ENCODE measurements at places on chromosomes 16 and 17.

DNA sequence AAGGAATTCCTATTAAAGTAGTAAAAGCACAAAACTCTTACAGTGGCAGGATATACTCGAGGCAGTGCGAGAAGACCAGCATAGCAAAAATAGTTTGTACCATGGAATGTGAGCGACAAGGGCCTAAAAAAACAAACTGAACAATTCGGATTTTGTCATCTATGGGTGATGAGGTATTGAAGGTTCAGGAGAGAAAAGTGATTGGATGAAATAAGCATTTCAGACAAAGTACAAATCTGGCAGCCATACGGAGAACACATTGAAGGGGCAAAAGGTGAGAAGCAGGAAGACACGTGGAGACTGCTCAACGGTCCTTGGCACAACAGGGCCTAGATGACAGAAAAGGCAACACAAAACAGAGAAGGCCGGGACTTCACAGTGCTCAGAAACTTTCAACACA, 22.5 kb downstream of the MYH10 start:
- no peak for DNase-seq

GRCh38 chr16:67454104-67454503, 23.2 kb downstream of the HSD11B2 start:
- DNase-seq, result no peak

DNA sequence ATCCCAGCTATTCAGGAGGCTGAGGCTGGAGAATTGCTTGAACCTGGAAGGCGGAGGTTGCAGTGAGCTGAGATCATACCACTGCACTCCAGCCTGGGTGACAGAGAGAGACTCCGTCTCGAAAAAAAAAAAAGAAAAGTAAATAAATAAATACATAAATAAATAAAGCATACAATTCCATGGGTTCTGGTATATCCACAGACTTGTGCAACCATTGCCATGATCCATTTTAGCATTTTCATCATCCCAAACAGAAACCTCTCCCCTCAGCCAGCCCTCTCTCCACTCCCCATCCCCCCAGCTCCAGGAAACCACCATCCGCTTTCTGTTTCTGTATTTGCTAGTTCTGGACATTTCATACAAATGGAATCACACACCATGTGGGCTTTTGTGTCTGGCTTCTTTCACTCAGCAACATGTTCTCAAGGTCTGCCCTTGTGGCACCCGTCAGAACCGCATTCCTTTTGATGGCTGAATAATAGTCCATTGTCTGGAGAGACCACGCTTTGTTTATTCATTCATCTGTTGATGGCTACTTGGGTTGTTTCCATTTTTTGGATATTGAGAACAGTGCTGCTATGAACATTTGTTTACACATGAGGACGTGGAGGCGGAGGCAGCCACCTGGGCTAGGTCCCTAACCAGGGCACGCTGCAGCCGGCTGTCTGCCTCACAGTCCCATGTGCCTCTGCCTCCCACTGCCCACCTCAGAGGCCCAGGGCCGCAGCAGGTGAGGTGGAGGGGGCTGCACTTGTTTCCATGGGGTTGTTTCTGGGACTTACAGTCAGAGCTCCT, 76.2 kb downstream of the NT5M start:
- DNase-seq, result no peak

GRCh38 chr17:16091773-16092172, 92.1 kb downstream of the TTC19 start:
- no peak for DNase-seq

GRCh38 chr16:86517033-86517432, 6.7 kb downstream of the FOXF1 start:
- no peak for DNase-seq

DNA sequence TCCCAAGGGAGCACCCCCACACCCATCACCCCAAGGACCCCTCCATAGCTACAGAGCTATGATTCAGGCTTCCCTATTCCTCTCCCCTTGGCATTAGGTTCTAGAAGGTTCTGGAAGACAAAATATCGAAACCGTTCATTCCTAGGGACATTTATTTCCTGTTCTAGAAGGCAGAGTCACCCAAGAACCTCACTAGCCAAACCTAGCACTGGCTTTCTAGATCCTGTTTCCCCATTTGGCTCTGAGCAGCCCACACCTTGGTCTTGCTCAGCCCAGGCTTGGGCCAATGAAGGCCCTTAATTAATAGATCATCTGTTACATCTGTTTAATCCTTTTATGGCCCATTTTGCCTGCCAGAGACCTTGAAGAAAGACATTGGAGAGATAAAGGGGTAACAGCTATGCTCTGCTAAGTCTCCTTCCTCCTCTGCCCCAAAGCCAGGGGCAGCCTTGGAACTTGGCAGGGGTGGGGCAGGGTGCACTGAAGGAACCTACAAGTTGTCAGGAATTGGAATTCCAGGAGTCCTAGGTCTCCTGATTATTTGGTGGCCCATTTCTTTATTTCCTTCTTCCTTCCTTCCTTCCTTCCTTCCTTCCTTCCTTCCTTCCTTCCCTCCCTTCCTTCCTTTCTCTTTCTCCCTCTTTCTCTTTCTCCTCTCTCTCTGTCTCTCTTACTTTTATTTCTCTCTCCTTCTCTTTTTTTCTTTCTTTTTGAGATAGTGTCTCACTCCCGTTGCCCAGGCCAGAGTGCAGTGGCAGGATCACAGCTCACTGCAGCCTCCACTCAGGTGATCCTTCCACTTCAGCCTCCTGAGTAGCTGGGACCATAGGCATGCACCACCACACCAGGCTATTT, 8.7 kb upstream of the FZD2 start:
- no peak for DNase-seq

DNA sequence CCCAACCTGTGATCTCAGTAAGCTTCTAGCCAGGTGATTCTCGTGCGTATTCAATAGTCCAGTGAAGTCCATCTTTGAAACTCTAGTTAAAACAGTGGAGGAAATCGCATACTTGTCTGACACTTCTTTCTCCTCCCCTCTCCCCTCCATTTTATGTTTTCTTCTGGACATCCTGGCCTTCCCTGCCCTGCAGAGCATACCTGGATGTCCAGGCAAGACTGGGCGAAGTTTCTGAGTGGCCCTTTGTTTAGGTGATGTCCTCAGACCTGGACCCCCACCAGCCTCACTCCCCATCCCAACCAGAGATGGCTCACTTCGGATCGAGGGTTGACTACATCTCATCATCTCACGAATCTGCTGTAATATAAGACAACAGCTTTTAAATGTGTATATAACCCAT, 65.7 kb downstream of the CCDC182 start:
- DNase-seq, result no peak

GRCh38 chr17:1762233-1762900, 507 bp downstream of the SERPINF1 start:
- DNase-seq, result no peak

- DNase-seq, result no peak
Measured at GRCh38 chr16:48879223-48880122, 269.5 kb upstream of the N4BP1 start.

- peak; percentile 28 for DNase-seq
Measured at GRCh38 chr17:77692571-77693161, 265.8 kb upstream of the TNRC6C start.

DNA sequence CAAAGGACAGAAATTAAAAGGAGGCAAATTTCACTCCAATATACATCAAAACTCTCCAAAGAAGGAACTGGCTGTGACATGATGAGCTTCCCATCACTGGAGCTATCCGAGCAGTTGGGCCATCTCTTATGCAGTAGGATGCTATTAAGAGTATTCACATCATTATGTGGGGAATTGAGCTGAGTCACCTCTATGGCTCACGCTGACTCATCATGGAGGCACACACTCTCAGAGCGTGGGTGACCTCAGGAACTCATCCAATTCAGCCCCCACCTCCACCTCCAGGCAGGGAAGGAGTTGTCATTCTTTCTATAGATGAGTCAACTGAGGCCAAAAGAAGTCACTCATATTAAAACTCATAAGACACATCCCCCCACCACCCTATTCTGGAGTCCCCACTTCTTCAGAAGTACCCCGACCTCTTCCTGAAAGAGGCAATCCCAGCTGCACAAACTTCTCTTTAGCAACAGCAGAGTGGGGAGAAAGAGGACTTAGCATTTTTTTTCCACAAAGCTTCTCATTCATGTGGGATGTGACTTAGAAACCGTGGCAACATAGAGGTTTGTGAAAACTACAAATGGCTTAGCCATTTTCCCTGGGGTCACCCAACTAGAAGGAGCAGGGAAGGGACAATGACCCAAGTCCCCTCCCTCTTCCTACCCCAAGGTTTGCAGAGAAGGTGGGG, 32.5 kb downstream of the ABCC12 start:
- peak; percentile 99 for DNase-seq

DNA sequence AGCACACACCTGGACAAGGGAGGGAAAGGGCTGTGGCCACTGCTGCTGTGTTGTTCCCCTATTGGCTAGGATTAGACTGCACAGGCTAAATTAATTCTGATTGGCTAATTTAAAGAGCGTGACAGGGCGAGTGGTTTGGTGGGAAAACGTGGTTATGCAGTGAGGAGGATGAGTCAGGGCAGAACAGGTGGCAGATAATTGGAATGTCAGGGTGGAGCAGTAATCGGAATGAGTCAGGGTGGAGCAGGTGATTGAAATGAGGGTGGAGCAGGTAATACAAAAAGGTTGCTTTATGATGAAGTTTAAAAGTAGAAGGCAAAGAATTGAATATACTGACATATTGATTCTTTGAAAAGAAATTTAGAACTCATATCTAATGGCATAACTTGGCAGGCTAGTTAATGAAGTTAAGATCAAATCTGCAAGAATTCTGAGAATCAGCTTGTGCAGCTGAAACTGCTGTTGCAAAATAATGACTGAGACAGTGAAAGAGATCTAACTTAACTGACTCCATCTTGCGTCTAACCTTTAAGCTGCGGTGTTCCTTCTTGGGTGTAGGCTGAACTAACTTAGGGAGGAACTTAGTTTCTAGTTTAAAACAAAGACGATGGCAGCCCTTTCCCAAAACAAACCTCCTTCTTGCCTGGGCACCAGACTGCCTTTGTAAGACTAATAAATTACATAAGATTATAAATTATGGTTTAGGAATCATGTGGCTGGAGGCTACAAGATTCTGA, 174.3 kb downstream of the UTP18 start:
- DNase-seq, result peak; percentile 44

- no peak for DNase-seq
Measured at GRCh38 chr16:85961988-85962915, 63.3 kb downstream of the IRF8 start.

GRCh38 chr16:88118376-88118775, 167.1 kb downstream of the BANP start:
- no peak for DNase-seq

GRCh38 chr16:57667526-57668262, 412 bp upstream of the ADGRG3 start:
- DNase-seq, result peak; percentile 58

- DNase-seq, result no peak
Measured at GRCh38 chr16:67933805-67934204, 2.1 kb upstream of the CTRL start.

GRCh38 chr16:477301-478157, 50.0 kb upstream of the CAPN15 start:
- peak; percentile 93 for DNase-seq

DNA sequence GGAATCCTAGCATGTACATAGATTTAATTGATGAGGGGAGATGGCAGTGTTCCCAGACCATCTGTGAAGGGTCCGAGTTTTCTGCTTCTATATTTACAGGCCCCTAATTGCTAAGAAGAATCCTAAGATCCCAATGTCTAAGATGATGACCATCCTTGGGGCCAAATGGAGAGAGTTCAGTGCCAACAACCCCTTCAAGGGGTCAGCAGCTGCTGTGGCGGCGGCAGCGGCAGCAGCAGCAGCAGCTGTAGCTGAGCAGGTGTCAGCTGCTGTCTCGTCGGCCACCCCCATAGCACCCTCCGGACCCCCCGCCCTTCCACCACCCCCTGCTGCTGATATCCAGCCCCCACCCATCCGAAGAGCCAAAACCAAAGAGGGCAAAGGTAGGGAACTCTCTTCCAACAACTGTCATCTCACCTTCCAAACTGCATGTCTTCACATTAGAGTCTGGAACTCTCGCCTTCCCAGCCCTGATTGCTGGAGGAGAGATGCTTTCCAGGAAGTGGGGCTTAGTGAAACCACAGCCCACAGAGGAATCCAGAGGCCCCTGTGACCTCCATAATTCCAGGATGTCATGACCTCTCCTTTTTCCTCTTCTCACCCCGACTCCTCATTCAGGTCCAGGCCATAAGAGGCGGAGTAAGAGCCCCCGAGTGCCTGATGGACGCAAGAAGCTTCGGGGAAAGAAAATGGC, 4.7 kb downstream of the CHD3 start:
- no peak for DNase-seq

DNA sequence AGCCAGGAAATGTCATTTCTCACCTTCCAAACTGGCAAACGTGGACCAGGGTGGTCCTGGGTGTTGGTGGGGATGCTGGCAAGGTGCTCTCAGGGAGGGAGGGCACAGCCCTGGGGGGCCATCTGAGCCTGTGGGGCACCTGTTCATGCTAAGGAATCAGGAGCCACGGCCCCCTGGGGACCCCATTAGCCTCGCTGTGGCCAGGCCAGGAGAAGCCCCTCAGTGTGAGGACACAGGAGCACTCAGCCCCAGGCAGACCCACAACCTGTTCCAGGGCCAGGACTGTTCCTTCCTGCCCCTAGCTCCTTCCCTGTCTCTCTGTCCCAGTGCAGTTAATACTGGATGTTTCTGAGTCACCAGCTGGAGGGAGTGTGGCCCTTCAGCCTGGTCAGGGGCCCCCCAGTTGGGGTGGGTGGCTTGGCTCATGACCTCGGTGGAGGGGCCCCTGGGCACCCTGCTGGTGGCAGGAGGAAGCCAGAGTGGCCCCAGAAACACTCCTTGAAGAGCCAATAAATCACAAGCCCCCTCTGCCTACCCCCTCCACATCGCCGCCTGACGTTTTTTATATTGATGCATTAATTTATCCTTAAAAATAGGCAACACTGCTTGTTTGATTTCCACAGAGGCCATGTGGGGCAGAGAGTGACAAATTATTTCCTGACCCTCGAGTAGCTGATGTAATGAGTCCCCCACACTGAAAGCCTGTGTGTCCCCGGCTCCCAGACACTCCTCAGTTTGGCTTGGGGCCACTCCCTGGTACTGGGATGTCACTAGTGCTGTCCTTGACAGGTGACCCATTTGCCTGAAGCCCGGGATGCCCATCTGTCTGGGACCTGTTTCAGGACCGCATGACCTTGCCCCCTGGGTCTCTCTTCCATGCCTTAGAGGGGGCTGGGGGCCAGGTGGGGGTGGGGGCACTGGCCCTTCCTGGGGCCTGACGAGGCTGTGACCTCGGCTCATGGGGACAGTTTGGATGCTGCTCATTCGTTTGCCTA, 22.3 kb downstream of the ACTG1 start:
- no peak for DNase-seq

- no peak for DNase-seq
Measured at GRCh38 chr17:65817951-65818350, 256.5 kb upstream of the AXIN2 start.

- DNase-seq, result no peak
Measured at GRCh38 chr17:76560036-76560876, 20.4 kb downstream of the PRCD start.

GRCh38 chr17:5416901-5417300, 2.6 kb downstream of the NUP88 start:
- no peak for DNase-seq

GRCh38 chr16:285146-286055, 2.4 kb downstream of the PDIA2 start:
- DNase-seq, result peak; percentile 73

- no peak for DNase-seq
Measured at GRCh38 chr17:68060336-68060735, 24.8 kb downstream of the KPNA2 start.
